Stimulated activated CD4-positive, alpha-beta T cell treated with anti-CD3 and anti-CD28 coated beads, Interleukin-15, amount 100 ng/mL, for 1 hour (primary cell): ENCODE measurements at places on chromosomes 2 and 18.

DNA sequence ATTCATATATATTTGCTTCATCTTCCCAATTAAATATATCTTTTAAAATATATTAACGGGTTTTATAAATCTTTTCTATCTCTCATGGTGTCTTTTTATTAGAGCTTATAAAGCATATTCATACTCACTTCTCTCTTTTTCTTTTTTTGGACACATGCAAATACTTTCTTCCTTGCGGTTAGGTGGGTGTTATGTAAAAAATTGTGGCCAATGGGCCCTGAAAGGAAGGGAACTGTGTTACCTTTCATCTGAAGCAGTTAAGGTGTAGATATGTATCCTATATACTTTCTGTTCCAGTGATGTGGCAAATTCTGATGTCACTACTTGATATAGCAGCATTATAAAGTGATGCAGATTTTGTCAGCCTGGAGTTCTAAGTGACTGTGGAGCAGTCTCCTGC is 714.5 kb downstream of the PLCL1 start:
- DNase-seq = no peak

GRCh38 chr2:149622343-149622742 is 34.8 kb upstream of the MMADHC start:
- DNase-seq = no peak

DNA sequence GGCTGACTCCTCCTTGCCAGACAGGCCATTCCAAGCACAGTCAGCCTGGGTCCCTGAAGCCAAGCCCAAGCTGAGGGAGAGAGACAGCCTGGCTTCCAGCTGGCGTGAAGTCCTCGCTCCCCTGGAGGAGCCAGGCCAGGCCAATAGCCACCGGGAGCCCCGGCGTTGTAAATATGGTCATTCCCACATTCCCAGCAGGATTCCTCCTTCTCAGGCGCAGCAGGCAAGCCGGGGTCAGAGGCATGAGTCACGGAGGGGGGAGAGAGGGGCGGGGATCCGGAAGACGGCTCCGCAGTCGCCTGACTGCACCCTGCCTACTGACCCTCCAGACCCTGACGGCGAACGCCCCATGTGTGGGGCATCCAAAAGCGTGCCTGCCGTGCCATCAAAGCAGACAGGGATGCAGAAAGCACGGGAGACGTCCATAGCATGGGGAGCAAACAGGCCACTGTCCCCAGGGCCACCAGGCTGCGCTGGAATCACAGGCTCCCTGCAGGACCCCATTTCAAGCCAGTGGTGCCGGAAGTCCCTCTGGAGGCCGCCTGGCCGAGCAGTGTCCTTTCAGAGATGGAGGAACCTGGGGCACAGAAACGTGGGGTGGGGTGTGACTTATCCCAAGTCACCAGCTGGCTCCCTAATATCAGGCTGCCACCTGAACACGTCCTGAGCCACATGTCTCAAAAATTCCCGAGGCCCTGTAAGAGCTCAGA is 48.2 kb downstream of the TWIST2 start:
- DNase-seq = no peak

- DNase-seq = no peak
These were observed 62.0 kb downstream of the HNRNPLL start for GRCh38 chr2:38540580-38541286.

DNA sequence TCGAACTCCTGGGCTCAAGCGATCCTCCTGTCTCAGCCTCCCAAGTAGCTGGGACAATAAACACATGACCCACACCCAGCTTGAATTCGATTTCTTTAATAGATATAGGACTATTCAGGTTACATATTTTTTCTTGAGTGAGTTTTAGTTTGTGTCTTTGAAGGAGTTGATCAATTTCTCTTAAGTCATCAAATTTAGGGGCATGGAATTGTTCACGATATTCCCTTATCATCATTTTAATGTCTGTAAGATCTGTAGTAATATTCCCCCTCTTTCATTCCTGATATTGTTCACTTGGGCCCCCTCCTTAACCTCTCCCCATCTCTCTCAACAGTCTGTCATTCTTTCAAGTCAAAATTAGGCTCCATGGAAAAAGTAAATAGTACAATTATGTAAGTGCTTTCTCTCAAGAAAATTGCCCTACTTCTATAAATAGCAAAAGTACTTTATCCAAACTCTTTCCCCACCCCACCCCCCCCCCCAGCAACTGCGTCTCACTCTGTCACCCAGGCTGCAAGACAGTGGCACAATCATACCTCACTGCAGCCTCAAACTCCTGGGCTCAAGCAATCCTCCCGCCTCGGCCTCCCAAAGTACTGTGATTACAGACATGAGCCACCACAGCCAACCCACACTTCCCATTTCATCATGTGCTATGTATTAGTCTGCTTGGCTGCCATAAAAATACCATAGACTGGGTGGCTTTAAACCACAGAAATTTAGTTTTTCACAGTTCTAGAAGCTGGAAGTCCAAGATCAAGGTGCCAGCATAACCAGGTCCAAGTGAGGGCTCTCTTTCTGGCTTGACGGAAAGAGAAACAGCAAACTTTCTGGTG is 20.1 kb downstream of the WDR33 start:
- no peak for DNase-seq

DNA sequence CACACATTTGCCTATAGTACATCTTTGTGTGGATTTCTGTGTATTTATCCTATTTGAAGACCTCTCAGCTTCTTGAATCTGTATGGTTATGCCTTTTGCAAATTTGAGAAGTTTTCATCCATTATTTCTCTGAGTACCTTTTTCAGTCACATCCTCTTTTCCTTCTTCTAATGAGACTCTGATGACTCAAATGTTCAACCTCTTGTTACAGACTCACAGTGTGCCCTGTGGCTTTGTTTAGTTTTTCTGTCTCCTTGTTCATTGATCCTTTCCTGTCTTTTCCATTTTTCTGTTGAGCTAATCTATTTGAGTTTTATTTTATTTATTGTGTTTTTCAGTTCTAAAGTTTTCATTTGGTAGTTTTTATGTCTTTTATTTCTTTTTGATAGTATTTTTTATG is 87.0 kb upstream of the LRP1B start:
- DNase-seq = no peak

DNA sequence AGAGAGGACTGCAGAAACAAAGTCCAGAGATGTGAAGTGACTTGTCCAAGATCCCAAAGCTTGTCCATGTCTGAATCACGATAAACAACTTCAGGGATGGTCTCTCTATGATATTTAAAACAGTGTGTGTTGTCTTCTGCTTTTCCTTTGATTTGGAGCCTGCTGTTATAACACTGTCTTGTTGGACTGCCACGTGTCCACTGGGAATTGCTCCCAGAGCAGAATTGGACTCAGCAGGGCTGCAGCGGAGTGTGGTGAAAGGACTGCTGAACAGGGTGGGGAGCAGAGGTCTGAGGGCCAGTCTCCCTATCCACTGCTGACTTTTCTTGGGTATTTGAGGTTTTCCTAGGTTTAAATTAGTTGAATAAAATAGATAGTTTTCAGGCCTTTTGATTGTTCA is 68.3 kb downstream of the IL1R2 start:
- DNase-seq = no peak

GRCh38 chr2:122982936-122983335 is 1042.2 kb upstream of the CNTNAP5 start:
- DNase-seq = no peak

- no peak for DNase-seq
These were observed 351.0 kb downstream of the PIK3C3 start for GRCh38 chr18:42305869-42306593.

DNA sequence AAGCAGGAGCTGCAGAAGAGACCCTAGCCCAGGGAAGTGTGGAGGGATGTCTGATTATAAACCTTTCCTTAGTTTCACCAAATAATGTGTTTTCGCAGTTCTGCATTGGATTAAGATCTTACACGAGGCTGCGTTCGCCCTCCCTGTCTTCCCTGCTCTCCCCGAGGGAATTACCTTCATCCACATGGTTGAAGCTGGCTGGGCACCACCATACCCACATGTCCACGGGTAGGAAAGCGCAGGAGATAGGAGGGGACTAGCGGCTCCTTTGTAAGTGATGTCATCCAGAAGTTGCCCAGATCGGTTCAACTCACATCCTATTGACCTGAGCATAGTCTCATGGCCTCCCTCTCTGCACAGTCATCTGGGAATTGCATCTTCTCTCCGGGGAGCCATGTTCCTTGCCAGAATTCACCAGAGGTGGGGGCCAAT is 1.1 kb downstream of the TTL start:
- DNase-seq = no peak

GRCh38 chr2:133293544-133294353 is 274.5 kb downstream of the NCKAP5 start:
- DNase-seq = no peak

DNA sequence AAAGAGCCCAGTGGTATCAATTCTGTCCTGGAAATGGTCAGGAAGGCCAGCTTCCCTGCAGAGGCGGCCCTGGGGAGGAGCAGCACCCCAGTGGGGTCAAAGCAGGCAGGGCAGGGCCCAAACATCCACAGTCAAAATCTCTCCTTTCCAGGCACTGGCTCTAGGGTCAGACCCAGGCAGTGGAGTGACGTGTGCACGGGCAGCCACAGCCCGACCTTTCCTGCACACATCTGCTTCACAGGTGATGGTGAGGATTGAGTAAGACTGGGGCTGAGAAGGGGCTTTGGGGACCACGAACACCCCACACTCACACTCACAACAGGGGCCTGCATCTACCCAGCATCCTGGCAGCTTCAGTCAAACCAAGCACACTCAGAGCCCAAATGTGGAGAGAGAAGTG is 97.8 kb upstream of the GLI2 start:
- no peak for DNase-seq

- DNase-seq = no peak
These were observed 26.8 kb downstream of the MRPL35 start for GRCh38 chr2:86226070-86226469.

- DNase-seq = no peak
These were observed 40.0 kb upstream of the SNTG2 start for GRCh38 chr2:910698-911097.

GRCh38 chr2:148013876-148014275 is 6.7 kb downstream of the ORC4 start:
- DNase-seq = no peak
